NCI-H2227 treated with DMSO at 0.1 percent for 48 hours (cell line): ENCODE measurements at places on chromosomes 16 and 17.

GRCh38 chr17:20275653-20276052 is 191.7 kb downstream of the LGALS9B start:
- no peak for DNase-seq

GRCh38 chr16:64352246-64352645 is 769.6 kb downstream of the CDH11 start:
- no peak for DNase-seq

- DNase-seq, result no peak
Observed at GRCh38 chr17:31700973-31701372, 158.1 kb downstream of the COPRS start.

- DNase-seq, result no peak
Observed at GRCh38 chr17:49582789-49583188, 7.1 kb downstream of the NXPH3 start.

DNA sequence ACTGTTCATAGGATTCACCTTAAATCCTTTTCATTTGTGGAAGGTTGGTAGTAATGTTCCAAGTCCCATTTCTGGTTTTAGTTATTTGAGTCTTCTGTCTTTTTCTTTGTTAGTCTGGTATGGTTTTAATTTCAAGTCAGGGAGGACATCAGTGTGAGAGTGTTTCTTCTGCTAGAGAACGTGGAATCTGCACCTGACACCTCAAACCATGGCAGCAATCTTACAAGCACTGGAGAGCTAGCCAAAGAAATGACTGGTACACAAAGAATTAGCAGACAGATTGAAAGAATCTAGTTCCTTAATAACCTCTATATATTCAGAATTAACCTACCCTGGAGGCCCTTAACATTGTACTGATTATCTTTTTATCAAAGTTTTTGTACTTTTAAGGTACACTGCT is 50.2 kb downstream of the CHCT1 start:
- DNase-seq, result no peak

DNA sequence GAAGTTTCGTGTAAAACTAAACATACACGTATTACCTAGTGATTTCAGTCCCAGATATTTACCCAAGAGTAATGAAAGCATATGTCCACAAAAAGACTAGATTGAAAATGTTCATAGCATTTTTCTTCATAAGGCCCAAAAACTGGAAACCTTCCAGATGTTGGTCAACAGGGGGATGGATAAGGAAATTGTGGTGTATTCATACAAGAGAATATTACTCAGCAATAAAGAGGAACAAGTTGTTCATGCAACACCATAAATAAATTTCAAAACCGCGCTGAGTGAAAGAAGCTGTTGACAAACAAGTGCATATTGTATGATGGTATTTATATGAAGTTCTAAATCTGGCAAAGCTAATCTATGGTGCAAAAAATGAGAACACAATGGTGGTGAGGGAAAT is 54.1 kb upstream of the NFAT5 start:
- DNase-seq, result no peak

- DNase-seq, result no peak
Observed at GRCh38 chr16:25416002-25416401, 158.4 kb upstream of the ZKSCAN2 start.

- DNase-seq, result no peak
Observed at GRCh38 chr16:77374384-77374783, 60.5 kb downstream of the ADAMTS18 start.

GRCh38 chr17:72826602-72827001 is 265.9 kb downstream of the SLC39A11 start:
- DNase-seq, result no peak

DNA sequence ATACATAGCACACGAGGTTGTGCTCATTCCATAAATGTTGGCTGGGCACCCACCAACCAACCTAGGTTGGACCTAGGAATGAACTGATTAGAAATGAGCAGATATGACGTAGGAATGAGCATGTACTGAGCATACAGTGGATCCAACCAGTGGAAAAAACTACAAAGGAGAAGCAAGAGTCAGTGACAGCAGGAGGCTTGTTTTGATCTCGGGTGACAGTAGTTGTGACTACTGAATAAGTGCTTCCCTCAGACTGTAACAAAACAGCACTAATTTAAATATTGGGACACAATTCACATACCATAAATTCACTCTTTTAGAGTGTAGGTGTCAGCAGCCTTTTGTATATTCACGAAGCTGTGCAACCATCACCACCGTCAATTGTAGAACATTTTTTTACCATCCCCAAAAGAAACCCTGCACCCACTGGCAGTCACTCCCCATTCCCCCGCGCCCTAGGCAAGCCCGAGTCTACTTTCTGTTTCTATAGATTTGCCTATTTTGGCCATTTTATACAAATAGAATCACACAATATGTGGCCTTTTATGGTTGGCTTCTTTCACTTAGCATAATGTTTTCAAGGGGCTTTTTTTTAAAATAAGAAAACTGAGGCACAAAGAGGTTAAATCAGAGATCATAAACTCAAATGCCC is 7.0 kb downstream of the VAC14 start:
- DNase-seq, result no peak

GRCh38 chr16:12257926-12258561 is 281.5 kb downstream of the SNX29 start:
- no peak for DNase-seq

DNA sequence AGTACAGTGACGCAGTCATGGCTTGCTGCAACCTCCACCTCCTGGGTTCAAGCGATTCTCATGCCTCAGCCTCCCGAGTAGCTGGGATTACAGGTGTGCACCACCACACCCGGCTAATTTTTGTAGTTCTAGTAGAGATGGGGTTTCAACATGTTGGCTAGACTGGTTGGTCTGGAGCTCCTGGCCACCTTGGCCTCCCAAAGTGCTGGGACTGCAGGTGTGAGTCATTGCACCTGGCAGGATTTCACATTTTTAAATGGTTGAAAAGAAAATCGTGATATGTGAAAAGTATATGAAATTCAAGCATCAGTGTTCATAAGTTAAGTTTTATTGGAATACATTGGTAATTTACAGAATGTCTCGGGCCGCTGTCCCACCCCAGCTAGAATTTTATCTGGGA is 2.6 kb downstream of the RMI2 start:
- no peak for DNase-seq

- DNase-seq, result no peak
Observed at GRCh38 chr17:9520649-9521048, 55.0 kb downstream of the STX8 start.

DNA sequence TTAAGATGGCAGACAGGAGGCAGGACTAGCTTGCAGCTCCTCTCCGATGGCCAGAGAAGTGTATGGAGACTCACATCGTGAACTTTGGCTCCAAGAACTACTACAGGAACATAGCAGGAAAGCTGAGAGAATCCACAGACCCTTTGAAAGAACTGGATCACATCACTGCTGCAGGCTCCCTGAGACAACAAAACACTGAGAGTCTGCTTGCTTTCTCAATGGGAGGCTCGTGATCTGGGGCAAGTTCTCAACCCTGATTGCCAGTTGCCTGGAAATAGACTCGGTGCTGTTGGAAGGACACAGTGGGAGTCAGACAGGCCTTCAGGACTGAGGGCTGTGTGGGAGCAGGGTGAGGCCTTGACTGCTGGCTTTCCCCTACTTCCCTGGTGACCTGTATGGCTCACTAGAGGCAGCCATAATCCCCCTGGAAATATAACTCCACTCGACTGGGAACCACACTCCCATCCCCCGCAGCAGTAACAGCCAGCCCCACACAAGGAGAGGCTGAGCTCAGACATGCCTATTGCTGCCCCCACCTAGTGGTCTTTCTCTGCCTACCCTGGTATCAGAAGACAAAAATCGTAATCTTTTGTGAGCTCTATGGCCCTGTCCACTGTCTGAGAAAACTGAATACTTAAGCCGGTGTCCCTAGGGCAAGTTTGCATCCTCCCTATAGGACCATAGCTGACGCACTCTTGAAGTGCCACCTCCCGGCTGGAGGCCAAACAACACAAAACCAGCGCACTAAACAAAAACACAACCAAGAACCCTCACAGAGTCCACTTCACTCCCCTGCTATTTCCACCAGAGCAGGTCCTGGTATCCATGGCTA is 238.4 kb downstream of the CEP112 start:
- no peak for DNase-seq

DNA sequence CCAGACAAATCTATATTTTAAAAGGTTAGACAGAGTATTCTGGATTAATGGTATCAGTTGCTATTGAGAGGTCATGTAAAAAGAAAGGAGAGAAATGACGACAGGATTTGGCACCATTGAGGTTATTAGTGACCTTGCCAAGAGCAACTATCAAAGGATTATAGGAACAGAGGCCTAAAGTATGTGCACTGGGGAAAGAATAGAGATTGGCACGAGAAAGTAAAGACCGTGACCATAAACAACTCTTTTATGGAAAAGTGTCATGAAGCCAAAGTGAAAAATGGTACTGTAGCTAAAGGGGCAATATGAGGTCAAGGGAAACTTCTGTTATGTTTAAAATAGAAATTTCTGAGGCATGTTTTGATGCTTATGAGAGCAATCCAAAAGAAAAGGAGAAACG is 115.2 kb upstream of the KIF2B start:
- DNase-seq, result no peak

GRCh38 chr17:83192161-83192788 is 112.9 kb downstream of the METRNL start:
- DNase-seq, result no peak

GRCh38 chr17:48308581-48308980 is 121.4 kb downstream of the SKAP1 start:
- no peak for DNase-seq

- DNase-seq, result no peak
Observed at GRCh38 chr16:89156740-89157645, 14.6 kb upstream of the CDH15 start.

DNA sequence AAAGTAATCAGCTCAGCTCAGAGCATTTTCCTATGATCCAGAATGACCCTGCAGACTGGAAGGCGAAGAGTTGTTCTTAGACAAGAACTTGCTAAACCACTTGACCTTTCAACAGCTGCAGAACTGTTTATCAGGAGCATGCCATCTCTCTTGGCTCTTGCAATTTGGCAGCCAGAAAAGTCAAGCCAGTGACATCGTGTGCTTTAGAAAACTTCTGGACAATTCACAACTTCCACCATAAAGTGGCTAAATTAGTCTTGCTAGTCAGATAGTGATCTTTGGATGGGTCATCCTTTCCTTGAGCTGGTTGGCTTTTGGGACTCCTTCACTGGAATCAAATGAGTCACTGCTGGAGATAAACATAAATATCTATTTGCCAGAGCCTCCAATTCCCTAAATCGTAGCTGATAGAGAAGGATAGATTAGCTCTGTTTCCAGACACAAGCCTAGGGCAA is 146.5 kb downstream of the MAP2K6 start:
- no peak for DNase-seq

- DNase-seq, result no peak
Observed at GRCh38 chr17:58360296-58361063, 8.5 kb upstream of the SUPT4H1 start.

DNA sequence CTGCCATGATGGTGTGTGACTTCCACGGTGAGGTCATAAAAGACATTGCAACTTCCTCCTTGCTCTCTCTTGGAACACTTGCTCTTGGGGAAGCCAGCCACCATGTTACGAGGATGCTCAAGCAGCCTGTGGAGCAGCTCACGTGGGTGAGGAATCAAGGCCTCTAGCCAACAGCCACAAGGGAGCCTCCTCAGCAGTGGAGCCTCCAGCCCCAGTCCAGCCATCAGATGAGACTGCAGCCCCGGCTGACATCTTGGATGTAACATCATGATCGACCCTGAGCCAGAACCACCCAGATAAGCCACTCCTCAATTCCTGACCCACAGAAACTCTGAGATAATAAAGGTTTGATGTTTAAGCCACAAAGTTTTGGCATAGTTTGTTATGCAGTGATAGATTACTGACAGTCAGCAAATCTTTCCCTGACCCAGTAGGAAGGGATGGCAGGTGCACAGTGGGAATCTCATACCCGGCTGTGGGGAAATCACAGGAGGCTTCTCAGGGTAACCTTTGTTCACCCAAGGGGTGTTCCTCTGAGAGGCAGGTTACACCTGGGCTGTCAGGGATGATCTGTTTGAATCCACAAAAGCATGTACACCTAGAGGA is 23.3 kb upstream of the GINS2 start:
- no peak for DNase-seq

- DNase-seq, result no peak
Observed at GRCh38 chr16:68400083-68400923, 48.0 kb downstream of the SMPD3 start.

DNA sequence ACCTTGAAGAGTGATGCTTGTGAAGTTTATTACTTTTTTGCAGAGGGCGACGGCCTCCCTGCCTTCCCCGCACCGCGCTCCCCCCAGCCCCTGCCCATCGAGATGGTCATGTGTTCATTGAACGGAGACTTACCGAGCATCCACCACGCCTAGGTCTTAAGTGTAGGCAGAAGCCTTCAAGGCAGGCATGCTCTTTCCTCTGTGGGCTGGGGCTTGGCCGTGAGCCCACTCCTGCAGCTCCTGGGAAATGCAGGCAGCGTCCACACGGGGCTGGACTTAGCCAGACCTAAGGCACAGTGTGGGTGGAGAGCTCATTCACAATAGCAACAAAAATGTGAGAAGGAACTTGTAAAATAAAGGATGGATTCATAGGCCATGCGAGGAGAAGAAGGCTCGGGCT is 19.2 kb downstream of the RNF213 start:
- DNase-seq, result no peak

DNA sequence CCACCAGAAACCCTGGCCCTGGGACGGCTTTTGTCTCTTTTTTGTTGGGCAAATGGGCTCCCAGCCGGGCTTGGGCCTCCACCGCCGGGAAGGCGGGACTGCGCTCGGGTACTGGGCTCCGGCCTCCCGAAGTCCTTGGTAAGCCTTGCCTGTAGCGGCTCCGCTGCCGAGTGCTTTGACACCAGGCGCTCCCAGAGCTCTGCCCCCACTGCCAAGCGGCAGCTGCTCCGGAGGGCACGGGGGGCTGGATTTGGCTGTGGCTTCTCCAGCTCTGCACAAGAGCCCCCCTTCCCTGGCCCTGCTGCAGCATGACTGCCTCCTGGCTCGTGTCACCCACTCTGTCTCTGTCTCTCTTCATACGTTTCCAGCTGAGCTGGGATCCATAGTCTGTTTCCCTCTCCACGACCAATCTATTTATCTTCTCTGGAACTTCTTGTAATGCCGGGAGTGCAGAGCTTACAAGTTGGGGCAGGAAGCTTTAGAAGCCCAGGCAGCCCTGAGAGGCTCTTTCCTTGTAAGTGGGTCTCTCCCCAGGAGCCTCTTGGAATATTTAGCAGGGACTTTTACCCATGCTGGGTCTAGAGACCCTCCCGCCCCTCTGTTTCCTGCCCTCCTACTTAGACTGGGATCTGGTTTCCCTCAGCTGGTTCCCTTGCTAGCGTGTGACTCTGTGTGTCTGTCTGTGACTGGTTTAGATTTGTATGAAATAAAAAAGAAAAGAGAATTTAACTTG is 246.9 kb upstream of the GSE1 start:
- no peak for DNase-seq

DNA sequence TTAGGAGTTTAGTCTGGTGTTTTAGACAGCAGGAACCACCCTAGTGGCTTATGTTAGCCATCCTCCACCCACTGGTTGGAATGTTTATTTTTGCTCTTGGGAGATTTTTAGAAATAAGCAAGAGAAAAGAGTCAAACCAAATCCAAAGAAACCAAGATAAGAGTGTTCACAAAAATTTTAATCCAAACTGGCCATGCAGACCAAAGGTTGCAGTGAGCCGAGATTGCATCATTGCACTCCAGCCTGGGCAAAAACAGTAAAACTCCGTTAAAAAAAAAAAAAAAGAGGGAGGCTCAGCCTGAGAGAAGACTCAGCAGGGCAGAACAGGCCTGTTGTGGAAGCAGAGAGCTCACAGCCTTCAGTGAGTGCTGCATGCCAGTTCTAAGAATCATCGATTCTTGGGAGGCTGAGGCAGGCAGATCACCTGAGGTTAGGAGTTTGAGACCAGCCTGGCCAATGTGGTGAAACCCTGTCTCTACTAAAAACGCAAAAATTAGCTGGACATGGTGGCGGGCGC is 12.2 kb upstream of the C16orf54 start:
- no peak for DNase-seq
